EH (cell line): ENCODE measurements at places on chromosomes 16 and 17.

DNA sequence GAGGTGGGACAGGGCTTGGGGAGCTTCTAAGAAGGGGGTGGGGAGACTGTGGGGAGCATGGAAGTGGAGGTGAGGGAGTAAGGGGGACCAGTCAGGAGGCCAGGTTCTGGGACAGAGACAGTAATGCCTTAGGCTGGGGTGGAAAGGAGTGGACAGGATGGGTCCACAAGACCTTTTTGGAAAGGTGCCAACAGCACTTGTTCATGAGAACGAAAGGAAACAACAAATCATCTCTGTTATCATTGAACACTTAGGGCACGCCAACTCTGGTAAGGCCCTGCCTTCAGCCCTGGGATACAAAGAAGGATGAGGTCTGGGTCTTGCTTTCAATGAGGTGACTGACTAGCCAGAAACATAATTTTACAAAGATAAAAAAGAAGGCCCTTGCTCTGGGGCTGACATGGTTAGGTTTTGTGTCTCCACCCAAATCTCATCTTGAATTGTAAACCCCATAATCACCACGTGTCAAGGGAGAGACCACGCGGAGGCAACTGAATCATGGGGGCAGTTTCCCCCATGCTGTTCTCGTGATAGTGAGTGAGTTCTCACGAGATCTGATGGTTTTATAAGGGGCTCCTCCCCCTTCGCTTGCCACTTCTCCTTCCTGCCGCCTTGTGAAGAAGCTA is 113.8 kb downstream of the SLC39A11 start:
- no peak for DNase-seq

DNA sequence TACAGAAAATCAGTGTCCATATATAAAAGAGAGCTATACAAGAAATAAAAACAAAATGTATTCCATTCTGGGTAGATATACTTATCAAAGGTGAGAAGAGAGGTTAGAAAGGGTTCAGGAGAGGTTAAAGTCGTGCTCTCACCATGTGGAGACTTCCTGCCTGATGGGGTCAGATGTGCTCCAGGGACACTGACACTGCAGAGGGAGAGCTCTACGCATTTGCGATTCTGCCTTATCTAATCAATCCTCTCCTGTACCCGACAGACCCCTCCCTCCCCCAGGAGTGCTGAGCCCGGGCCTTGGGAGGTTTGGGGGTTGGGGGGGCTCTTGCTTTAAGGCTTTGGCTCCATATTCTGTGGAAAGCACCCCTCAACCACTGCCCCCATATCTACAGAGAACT is 16.6 kb upstream of the SLC5A11 start:
- no peak for DNase-seq

GRCh38 chr17:44967907-44968224 is 237 bp downstream of the C1QL1 start:
- DNase-seq, result no peak

- no peak for DNase-seq
Measured at GRCh38 chr17:55343900-55344513, 77.6 kb downstream of the MMD start.

DNA sequence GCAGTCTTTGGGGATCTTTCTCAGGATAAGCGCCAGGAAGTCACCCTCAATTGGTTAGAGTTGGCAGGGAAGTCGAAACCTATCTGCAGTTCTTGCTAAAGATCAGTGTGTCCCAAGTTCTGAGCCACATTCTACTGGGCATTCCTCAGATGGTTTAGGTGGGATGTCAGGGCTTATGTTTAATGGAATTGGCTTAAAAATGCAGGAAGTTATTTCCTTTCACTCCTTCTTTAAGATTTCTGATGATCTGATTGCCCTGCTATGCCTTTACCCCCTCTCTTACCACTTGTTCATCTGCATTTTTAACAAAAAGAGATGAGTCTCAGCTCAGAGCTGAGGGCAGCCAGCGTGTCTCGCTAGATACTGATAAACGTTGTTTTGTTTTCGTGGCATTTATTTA is 30.8 kb downstream of the FOXL1 start:
- DNase-seq, result peak; percentile 98

DNA sequence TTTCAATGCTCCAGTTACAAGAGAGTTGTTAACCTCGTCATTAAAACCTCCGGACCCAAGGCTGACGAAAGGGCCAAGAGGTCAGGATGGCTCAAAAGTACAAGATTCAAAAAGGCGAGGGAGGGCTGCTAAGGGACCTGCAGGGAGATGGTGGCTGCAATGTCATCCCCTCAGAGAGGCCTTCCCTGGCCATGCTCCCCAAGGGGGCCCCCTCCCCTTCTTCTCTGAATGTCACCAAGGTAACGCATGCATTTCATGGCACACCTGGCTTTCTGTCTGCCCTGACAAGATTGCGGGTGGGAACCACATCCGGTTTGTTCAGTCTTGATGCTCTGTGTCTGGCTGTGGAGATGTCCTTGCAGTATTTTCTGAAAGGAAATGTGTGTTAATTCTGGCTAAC is 89.9 kb downstream of the C16orf78 start:
- no peak for DNase-seq

DNA sequence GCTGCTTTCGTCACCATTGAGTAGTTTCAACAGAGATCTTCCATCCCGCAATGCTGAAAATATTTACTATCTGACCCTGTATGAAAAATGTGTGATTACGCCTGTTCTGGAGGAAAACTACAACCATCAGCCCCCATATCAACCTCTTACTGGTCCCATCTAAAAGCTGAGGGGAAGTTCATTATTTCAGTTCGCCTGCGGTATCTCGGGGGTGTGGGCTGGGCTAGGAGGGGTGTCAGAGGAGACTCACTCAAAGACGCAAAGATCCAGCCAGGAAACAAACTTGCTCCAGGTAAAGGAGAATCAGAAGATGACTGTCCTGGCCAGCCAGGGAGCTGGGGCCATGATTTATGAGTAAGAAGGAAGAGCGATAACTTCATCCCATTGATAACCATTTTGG is 13.7 kb downstream of the CACNG1 start:
- no peak for DNase-seq

DNA sequence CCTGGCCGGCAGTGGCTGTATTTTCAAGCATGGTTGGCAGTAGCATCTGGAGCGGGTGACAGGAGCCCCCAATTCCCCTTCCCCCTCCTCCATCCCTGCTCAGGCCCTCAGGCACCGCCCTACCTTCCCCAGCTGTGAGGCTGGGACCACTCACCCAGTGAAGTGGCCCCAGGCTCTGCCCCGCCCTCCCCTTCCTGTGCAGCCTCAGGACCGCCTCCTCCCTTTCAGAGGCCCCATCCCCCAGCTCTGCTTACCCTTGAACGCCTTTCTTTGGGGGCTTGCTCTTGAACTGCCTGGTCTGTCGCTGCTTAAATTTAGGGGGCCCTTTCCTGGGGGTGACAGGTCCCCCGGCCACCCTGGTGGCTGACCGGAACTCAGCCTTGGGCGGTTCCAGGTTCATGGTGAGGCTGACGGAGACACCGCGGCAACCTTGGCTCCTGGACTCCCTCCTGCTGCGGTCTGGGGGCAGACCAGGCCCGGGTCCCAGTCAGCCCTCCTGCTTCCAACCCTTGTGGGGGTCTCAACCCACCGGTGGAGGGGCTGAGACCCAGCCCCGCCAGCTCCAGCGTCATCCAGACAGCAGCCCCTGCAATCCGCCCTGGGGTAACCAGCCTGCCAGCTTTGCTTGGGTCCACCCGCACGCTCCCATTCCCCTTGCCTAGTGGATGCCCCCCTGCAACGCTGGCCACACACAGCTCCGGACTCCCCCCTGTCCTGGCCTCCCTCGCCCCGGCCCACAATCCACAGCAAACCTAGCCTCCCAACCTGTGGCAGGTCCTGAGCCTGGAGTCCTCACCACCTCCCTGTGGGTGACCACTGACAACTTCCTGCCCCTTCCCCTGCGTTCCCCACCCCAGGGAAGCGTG is 3.2 kb downstream of the PDE6G start:
- no peak for DNase-seq

- peak; percentile 28 for DNase-seq
Measured at GRCh38 chr17:67107811-67108775, 63.7 kb downstream of the CACNG1 start.
